Effector CD4-positive, alpha-beta T cell (primary cell): ENCODE measurements at places on chromosomes 6 and 20.

- DNase-seq = no peak
These were observed 163.6 kb upstream of the CENPW start for GRCh38 chr6:126176282-126176681.

DNA sequence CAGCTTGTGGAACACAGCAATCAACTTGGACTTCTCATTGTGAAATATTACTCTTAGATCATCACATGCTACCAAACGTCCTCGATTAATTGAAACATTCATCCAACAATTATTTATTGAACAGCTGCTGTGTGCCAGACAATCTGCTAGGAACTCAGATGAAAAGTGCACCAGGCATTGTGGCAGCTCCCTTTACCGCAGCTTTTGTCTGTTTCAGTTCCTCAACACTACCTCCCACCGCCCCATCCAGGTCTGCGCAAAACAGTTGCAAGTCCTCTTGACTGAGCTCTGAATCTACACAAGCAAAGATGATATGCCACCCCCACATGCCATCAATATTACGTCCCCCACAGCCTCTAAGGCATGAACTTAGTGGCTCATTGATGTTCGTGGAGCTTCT, 1094.4 kb upstream of the MAP3K7 start:
- DNase-seq = no peak

GRCh38 chr6:12149944-12150510, 137.9 kb downstream of the HIVEP1 start:
- no peak for DNase-seq

GRCh38 chr6:17475606-17476244, 82.3 kb downstream of the CAP2 start:
- no peak for DNase-seq

DNA sequence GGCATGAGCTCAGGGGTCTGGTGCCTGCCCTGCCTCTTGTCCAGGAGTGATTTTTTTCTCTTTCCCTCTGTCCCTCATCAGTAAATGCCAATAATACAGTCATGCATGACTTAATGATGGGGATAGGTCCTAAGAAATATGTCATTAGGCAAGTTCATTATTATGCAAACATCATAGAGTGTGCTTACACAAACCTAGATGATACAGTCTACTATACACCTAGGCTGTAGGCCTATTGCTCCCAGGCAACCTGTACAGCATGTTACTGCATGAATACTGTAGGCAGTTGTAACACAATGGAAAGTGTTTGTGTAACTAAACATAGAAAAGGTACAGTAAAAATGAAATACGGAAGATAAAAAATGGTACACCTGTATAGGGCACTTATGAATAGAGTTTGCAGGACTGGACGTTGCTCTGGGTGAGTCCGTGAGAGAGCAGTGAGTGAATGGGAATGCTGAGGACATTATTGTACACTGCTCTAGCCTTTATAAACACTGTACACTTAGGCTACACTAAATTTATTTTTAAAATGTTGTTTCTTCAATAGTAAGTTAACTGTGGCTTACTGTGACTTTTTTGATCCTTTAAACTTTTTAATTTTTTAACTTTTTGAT, 22.1 kb downstream of the PBOV1 start:
- DNase-seq = no peak
